ENCODE measurements at places on chromosomes 2 and 18.

GRCh38 chr2:99989905-99990304 is 152.5 kb downstream of the AFF3 start:
- no peak for DNase-seq

GRCh38 chr2:173415431-173416381 is 61.0 kb downstream of the CDCA7 start:
- DNase-seq = no peak

DNA sequence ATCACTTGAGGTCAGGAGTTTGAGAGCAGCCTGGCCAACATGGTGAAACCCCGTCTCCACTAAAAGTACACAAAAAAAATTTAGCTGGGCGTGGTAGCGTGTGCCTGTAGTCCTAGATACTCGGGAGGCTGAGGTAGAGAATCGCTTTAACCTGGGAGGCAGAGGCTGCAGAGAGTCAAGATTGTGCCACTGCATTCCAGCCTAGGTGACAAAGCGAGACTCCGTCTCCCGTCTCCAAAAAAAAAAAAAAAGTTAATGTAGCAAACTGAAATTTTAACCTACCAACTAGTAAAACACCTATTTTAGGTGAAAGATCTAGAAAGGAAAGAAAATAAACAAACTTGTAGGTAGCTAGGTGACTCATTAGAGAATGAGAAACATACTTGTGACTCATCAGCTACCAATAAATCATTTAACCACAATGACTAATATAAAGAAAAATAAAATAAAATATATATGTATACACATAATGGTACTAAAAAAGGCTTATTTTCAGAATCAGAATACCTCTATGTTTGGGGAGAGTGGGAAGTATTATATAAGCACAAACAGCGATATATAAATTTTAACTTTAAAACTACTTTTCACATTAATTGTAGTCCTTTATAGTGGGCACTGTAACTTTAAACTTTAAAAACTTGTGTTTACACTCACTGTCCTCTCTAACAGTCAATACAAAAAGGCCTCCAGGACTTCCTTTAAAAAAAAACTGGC is 36.6 kb downstream of the DARS1 start:
- DNase-seq = no peak

DNA sequence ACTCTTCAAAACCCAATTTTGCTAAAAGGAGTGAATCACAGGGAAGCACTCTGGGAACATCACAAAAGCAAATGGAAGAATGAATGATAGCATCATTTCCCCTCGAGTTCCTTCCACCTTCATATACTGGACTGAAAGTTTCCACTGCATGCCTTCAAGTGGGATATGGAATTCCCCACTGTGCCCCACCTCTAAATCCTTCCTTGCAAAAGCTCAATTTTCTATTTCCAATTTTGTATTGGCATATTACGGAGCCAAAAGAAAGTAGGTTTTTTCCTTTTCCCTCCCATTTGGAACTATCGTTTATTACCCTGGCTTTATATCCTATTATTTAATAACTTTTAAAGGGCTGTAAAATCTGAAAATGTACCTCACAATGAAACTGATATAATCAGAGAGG is 149.3 kb downstream of the PIEZO2 start:
- DNase-seq = no peak

GRCh38 chr2:233476651-233477547 is 89.7 kb downstream of the USP40 start:
- no peak for DNase-seq

DNA sequence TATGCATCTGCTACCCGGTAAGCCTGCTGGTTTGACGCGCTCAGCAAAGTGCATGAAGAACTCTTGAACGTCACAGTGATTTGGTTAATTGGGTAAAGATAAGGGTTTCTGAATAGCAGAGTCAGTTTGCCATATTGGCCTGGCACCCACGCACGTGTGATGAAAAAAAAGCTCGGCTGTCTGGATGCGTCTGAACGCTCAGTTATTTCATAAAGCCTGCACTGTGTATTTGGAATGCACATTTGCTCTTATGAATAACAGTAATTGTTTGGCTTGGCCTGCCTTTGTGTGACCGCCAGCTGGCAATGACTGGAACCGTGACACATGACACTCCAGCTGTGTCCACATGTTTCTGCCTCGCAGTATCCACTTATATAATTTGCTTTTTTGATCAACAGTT is 129.2 kb upstream of the MEIS1 start:
- peak; percentile 60 for DNase-seq

- no peak for DNase-seq
Measured at GRCh38 chr2:29444150-29444549, 328.9 kb downstream of the CLIP4 start.

GRCh38 chr18:27772081-27772480 is 404.8 kb downstream of the CDH2 start:
- DNase-seq = no peak

DNA sequence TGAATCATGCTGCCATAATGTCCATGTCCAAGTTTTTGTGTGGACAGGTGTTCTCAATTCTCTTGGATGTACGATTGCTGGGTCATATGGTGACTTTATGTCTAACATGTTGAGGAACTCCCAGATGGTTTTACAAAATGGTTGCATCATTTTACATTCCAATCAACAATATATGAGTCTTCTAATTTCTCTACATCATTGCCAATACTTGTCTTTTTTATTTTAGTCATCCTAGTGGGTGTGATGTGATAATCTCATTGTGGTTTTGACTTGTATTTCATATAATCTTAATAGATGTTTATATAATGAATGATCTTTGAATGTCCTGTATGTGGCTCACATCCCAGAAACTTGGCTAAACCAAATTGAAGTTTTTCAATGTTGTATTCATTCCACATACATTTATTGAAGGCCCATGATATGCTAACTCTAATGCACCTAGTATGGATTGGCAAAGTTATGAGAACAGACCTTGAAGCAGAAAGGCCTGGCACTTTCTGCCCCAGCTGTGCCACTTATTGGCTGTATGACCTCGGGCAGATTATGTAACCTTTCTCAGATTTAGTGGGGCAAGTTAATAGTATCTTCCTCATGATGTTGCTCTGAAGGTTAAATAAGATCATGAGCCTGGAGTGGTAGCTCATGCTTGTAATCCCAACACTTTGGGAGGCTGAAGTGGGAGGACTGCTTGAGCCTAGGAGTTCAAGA is 205.4 kb downstream of the RAB3GAP1 start:
- no peak for DNase-seq

DNA sequence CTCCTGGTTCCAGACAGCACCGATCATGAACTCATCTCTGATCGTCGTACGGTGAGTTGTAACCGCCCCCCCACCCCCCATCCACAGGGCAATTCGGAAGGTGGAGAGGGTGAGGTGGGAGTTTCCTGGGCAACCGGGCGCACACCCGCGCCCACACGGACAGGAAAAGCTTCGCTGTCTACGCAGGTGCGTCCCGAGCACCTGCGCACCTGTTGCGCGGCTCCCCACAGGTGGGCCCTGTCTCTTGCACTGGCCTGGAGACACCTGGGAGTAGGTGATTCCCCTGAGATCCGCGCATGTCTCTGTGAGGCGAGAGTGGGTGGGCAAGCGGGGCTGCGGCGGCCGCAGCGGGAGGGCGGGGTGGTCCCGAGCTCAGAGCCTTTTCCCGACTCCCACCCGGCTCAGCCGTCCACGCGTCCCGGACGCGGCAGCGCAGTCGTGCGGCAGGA is 459 bp upstream of the ATP6V1C2 start:
- DNase-seq = no peak

GRCh38 chr18:58831606-58832005 is 33.1 kb upstream of the ZNF532 start:
- no peak for DNase-seq

- no peak for DNase-seq
Measured at GRCh38 chr18:3458952-3459853, 9.2 kb downstream of the TGIF1 start.

DNA sequence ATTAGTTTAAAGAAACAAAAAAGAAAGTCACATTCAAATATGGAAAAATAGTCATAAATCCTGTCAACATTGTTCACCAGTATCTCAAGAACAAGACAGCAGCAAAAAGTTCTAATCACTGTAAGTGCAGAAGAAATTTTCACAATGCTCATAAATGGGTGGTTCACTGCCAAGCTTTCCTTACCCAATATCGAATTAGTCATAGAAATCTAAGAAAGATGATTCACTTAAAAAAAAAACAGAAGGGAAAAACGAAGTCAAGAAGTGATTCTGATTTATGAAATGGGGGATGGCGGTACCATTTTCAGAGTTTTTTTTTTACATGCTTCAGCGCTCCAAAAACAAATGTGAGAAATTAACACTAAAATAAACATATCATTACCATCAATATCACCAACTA is 156.7 kb downstream of the EXOC6B start:
- no peak for DNase-seq

DNA sequence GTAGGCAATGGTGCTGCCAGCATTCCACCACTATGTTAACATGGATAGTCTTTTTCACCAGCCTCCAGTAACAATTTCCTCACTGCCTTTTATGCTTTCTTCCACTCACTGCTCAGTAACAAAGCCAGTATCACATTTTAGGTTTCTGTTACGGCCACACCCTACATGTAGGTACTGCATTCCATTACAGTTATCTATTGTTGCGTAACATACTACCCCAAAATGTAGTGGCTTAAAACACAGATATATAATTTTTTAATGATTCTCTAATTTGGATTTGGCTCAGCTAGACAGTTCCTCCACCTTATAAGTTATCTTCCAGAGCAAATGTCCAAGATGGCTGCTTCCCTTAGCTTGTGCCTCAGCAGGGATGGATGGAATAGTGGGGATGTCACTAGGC is 498.7 kb upstream of the ACVR2A start:
- DNase-seq = no peak

- no peak for DNase-seq
Measured at GRCh38 chr2:170840717-170841210, 24.1 kb downstream of the GAD1 start.

GRCh38 chr2:9815844-9816279 is 27.4 kb upstream of the TAF1B start:
- no peak for DNase-seq
